ENCODE measurements at places on chromosomes 5 and 9.

GRCh38 chr5:152397581-152397980, 7.5 kb downstream of the NMUR2 start:
- DNase-seq, result no peak

DNA sequence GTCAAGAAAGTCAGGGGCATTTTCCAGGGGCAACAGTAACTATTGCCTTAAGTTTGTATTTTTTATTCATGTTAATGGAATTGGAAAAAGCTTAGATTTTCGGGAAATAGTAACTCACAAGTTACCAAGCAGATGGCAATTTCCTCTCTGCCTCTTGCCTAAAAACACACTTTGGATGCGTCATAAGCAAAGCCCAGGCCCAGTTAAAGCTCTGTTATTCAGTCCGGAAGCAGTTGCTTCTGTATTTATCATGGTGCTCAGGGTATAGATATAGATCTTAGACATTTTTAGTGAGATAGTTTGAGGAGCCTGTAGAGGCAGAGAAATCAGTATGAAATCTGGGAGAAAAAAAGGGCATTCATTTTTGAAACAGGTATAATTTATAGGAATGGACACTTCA, 260.3 kb upstream of the TNC start:
- no peak for DNase-seq

DNA sequence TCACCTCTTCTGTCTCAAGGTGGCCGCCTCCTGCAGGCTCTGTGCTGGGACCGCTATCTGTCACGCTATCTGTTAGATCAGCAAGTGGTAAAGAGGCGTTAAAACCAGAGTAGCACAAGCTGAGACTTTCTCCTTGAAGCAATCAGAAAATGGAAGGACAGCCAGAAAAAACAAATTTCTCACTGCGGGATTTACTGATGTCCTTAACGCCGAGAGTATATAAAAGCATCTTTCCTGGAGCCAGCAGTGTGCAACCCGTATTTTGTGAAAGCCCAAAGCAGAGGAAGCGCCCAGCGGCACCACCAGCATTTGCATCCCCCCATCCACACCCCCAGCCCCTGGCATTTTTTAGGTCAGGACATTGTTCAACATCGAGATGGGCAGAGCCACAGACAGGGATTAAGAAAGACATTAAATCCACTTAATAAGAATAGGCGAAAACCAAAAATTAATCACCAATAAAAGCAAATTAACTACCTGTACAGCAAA, 48.6 kb downstream of the DUSP1 start:
- no peak for DNase-seq

DNA sequence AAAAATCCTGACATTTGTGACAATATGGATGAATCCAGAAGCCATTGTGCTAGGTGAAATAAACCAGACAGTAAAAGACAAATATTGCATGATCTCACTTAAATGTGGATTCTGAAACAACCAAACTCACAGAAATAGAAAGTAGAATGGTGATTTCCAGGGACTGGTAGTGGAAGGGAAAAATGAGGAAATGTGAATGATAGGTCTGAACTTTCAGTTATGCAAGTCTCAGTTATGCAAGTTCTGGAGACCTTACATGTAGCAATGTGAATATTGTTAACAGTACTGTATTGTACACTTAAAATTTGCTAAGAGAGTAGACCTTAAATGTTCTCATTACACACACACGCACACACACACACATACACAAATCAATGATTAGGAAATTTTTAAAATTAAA, 84.9 kb downstream of the SLCO4C1 start:
- no peak for DNase-seq

- no peak for DNase-seq
Measured at GRCh38 chr9:34961574-34962490, 3.7 kb downstream of the PHF24 start.
